Endothelial cell (in vitro differentiated cells): ENCODE measurements at places on chromosomes 6 and 20.

- no peak for DNase-seq
These were observed 43.2 kb downstream of the STK35 start for GRCh38 chr20:2144850-2145249.

GRCh38 chr20:1706079-1706478, 48.5 kb upstream of the SIRPG start:
- no peak for DNase-seq

- no peak for DNase-seq
These were observed 7.5 kb upstream of the SLA2 start for GRCh38 chr20:36653456-36653855.

GRCh38 chr20:6100246-6100645, 22.6 kb downstream of the FERMT1 start:
- DNase-seq, result no peak

DNA sequence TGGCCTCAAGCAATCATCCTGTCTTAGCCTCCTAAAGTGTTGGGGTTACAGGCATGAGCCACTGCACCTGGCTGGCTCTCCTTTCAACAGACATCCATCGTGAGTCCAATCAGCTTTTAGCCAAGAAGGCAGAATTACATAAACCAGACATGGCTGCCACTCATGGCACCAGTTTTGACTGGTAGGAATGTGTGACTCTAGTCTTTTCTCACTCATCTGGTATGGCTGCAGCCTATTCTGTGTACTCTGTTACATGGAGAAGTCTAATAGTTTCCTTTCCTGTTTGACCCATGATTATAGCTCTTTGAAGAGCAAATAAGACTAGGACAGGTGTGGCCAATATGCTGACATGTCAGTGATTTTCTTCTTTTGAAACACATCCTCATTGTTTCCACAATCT, 27.0 kb upstream of the RNF144B start:
- DNase-seq, result no peak

DNA sequence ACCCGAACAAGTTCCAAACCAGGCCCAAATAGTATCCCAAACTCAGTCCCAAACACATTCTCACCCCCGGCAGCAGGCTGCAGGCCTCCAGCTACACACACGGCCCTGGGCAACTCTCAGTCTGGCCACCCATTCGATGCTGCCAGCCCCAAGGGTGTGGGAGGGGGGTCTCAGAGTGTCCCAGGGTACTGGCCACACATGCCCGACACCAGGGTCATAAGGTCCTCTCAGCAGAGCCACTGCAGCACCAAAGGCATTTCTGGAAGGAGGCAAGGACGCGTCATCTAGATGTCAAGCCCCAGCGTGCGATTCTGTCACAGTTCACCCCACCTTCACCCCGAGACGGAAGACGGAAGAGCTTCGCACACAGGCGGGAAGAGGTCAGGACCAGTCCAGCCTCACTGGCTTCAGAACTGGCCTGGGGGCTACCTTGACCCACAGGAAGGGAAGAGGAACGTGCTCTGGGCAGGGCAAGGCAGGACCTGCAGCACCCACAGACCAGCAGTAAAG, 9.5 kb downstream of the MYL9 start:
- DNase-seq, result no peak

GRCh38 chr6:7902221-7902620, 8.4 kb downstream of the TXNDC5 start:
- no peak for DNase-seq

DNA sequence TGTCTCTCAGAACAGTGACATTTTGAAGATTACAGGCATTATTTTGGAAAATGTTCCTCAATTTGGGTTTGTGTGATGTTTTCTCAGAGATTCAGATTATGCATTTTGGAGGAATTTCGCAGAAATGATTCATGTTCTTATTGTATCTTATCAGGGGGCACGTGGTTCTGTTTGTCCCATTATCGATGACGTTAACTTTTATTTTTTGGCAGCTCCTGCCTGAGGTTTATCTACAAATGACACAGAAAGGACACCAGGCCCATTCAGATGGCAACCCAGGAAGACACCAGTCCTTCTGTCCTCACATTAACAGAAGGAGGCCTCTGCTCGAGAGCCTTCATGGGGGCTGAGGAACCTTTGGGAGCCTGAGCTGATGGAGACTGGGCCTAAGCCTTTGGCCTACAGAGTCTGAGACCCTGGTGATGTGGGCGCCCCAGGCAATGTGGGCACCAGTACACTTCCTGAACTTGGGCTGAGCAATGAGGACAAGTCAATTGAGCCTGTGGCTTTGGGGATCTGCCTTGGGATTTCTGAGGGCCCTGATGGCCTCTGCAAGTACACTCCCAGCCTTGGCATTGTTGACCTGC, 41.2 kb upstream of the EZR start:
- no peak for DNase-seq

DNA sequence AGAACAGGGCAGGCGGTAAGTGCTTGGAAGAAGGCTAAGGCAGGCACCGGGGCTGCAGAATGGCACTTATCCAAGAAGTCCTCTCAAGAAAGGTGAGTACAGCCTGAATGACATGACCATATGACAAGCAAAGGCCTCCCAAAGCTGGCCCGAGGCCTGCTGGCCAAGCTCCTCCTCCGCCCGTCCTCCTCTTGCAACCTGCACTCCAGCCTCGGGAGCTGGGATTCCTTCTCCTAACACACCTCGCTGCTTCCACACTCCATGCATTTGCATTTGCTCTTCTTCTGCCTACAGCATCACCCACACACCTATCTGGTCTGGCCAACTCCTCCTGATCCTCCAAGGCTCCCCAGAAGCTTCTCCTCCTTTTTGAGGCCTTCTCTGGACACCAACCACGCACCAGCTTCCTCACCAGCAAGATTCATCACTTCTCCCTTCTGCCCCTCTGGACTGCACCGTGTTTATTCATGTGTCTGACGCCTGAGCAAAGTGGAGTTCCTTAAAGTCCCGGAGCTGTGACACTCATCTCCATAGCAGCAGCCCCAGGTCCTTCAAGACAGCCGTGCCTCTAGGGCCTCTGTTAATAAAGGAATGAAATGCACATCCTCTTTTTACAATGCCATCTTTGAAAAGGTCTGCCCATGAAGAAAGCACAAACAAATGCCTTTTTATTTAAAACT, 32.3 kb downstream of the CNKSR3 start:
- DNase-seq, result no peak

- no peak for DNase-seq
These were observed 769 bp upstream of the TRPC4AP start for GRCh38 chr20:35093267-35093884.

- no peak for DNase-seq
These were observed 507.7 kb downstream of the PREX1 start for GRCh38 chr20:48319943-48320584.
